Activated naive CD4-positive, alpha-beta T cell treated with anti-CD3 and anti-CD28 coated beads, Interleukin-2, amount 50 U/mL, for 16 hours (primary cell): ENCODE measurements at places on chromosomes 16 and 17.

DNA sequence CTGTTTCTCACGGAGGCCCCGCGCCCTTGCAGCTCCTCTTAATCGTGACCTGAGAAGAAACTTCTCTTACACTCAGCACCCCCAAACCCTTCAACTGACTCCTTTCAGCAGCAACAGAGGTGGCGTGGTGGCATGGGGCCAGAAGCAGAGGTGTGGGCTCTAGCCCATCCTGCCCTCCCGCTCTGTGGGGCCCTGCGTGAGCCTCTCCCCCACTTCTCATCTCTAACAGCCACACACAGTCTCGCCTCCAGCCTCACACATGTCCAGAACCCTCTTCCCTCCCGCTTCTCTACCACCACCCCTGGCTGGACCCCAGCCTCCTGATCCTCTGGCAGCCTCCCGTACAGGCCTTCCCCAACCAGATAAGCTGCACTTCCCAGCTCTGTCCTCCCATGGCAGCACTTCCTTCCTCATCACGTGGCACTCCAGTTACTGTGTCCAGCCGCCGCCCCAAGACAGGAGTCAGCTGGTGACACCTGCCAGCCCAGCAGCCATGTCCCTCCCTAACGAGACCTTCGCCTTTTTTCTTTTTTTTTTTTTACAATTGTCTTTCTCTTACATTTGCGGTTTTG is 30.5 kb downstream of the NSMCE1 start:
- peak; percentile 57 for DNase-seq

GRCh38 chr17:40864661-40865390 is 2.2 kb downstream of the KRT12 start:
- DNase-seq = no peak

- no peak for DNase-seq
Measured at GRCh38 chr16:25823891-25824290, 132.1 kb downstream of the HS3ST4 start.

GRCh38 chr17:46003907-46004748 is 5.1 kb downstream of the STH start:
- no peak for DNase-seq
